Stimulated activated CD4-positive, alpha-beta T cell treated with anti-CD3 and anti-CD28 coated beads, Interleukin-1b, Interleukin-23, amount 100 ng/mL, for 4 hours (primary cell): ENCODE measurements at places on chromosomes 13 and 19.
A peak's percentile ranks its signal among the peaks of the same experiment; 100 is the strongest.

DNA sequence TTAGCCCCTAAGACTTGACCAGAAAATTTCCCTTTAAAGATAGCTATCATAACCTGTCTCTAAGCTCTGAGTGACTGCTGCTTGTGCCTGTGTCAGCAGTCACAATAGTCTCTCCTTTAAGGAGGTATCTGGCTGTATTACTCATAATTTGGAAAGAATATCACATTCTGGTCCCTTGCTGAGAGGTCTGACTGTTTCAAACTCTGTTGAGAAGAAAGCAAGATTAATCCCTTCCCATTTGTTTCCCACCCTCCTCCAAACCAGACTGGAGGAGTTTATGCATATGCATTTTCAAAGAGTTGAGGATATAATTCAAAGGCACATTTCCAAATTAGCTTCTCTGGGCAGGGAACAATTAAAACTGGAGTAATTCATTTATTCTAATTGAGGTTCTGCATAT, 2.3 kb downstream of the HTR2A start:
- DNase-seq: no peak

- DNase-seq: no peak
These were observed 24.7 kb upstream of the RB1 start for GRCh38 chr13:48278806-48279205.

- no peak for DNase-seq
These were observed 859 bp downstream of the ZNF433 start for GRCh38 chr19:12034620-12035019.

- no peak for DNase-seq
These were observed 485.5 kb downstream of the DIAPH3 start for GRCh38 chr13:59677966-59678814.

- DNase-seq: no peak
These were observed 52.0 kb downstream of the TDRD3 start for GRCh38 chr13:60448907-60449510.

GRCh38 chr19:5926641-5927440, 12.8 kb downstream of the CAPS start:
- DNase-seq: no peak

DNA sequence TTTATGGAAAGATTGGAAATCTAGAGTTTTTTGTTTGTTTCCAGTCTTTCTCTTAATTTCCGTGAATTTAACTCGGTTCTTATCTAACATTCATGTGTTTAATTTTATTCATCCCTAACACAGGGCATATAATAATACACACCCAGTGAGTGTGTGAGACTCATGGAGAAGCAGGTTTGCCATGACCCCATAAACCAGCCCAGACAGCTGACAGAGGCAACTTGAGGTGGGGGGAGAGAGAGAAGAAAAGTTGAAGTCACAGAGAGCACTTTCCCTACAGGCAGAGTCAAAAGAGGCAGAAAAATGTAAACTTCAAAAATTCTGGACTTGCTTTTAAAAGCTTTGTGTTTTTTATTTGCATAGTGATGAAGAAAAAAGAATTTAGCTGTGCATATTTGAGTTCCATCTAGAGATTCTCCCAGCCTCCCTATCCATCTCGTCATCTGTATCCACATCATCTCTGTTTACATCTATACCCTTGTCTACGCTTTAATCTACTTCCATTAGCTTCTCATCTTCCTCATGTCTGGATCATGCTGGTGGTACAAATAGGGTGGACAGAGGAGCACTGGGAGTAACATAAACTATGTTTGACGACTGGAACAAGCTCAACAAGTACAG, 60.2 kb downstream of the THSD1 start:
- DNase-seq: no peak

DNA sequence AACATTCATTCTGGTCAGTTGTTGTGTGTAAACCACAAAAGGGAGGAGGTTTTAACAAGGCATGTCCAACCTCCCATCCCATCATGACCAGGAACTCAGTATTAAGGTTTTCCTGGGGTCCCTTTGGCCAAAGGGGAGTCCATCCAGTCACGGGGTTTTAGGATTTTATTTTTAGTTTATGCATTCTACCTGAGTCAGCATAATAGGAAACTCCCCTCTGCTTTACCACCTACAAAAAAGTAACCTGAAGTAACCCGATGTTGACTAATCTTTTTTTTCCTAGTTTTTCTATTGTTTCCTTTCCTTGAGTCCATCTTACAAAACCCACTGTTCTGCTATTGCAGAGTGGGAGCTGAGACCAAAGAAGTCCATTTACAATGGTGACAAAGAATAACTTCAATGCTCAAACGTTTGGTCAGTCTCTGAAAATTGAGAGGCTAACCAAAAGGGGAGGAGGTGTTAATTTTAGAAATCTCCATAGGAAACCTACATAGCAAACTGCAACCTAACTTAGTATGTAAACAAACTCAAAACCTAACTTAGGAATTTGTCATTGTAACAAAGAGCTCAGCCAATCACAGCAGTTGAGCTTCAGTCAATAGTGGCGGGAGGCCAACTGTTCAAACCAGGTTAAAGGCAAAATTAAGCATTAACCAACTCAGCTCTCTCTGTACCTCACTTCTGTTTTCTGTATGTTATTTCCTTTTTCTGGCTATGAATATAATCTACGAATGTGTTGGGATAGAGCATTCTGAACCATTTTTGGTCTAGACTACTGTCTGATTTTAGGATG, 1954.1 kb downstream of the PCDH9 start:
- DNase-seq: no peak

GRCh38 chr13:95073747-95074311, 227.4 kb downstream of the ABCC4 start:
- no peak for DNase-seq

DNA sequence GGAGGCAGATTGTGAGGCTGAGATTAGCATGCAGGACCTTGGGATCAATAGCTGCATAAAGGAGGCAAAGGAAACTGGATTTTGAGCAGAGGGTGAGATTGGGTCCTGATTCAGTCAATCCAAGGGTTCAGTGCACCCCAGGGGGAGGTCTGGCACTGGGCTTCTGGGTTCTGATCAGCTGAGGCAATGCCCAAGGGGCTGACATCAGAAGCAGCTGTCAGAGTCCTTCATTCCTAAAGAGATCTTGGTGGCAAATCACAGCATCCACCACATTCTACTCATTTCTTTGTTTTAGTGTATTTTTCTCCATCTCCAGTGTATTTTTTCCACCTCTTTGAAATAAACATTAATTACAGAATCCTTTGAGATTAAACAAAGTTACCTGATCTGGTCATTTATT, 5.4 kb upstream of the LYPD5 start:
- no peak for DNase-seq

DNA sequence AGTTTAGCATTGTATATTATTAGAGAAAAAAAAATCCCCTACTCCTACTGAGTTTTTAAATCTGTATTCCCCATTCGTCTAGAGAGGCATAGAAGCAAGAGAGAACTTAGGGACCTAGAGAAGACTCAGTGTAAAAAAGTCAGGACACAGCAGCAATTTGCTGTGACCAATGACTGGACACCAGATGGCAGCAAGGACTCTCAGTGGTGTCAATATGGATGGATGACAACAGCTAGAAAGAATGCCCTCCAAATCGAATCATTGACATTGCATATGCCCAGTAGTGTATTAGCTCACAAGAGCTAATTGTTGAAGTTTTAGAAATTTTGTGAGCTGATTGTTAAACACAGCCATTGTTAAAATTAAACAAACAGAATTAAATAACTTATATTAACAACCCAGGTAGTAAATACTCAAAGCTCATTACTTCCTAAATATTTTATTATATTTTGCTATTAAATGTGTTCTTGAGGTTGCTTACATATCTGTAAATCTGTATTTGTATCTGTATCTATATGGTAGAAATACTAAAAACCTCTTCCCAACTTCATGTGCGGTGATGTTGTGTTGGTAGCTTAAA, 43.9 kb downstream of the SIAH3 start:
- no peak for DNase-seq

GRCh38 chr13:61486496-61486895, 70.8 kb upstream of the PCDH20 start:
- DNase-seq: no peak

DNA sequence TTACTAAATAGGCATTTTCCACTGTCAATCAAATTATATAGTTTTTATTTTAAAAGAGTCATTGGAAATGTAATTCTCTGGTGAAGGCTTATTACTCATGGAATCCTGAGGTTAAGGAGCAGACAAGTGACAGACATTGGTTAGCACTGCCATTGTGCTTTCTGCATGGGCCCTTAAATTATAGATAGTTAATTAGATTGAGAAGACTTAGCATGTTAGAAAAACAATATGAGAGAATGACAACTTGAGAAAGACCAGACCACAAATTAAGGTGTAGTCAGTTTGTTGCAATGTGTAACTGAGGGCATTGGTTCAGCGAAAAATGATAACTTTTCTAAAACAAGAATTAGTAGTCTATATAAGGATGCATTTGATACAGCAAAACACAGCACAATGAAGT, 195.5 kb downstream of the SLITRK6 start:
- DNase-seq: no peak

GRCh38 chr13:101838323-101838722, 385.8 kb downstream of the ITGBL1 start:
- DNase-seq: no peak

DNA sequence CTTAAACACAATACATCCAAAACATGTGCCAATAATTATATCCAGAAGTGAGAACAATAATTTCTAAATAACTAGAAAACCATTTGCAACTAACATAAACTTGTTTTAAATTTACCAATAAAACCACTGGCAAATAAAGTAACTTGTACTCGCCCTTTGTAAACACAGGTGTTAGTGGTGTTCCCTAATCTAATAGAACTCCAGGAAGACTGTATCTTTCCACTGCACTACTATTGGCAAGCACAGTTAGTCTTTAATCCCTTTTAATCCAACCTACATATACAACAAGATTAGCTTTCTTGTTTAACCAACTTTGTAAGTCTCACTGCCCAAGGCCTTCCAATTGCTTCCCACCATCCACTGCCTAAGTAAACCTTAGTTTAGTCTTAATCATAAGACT, 79.5 kb downstream of the PCDH9 start:
- no peak for DNase-seq

DNA sequence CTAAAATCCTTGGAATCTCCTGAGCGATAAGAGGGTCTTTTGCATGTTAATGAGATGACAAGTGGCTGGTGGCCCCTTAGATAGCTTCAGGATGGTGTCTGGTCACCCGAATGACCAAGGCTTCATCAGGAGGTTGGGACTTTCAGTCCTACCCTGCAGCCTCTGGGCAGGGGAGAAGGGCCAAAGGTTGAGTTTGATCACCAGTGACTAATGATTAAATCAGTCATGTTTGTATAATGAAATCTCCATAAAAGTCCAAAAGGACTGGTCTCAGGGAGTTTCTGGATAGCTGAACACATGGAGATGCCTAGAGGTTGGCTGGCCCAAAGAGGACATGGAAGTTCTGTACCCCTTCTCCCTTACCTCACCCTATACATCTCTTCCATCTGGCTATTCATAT, 316.2 kb downstream of the MTUS2 start:
- no peak for DNase-seq

- no peak for DNase-seq
These were observed 23.1 kb downstream of the CHAF1A start for GRCh38 chr19:4425537-4425936.

GRCh38 chr19:35592226-35592625, 6.3 kb downstream of the PMIS2 start:
- no peak for DNase-seq

GRCh38 chr19:20077791-20078463, at the start of gene ZNF90:
TSS of gene ZNF90 (plus strand) at chr19:20078000. CDS start at chr19:20078133, 133 bp downstream.
- peak; percentile 76 for DNase-seq

DNA sequence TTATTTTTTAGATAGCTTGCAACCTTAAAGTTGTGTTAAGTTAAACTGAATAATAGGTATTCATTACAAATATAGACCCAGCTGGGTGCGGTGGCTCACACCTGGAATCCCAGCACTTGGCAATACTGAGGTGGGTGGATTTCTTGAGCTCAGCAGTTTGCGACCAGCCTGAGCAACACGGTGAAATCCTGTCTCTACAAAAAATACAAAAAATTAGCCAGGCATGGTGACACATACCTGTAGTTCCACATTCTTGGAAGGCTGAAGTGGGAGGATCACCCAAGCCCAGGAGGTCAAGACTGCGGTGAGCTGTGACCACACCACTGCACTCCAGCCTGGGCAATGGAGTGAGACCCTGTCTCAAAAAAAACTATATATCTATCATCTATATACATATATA, 386.5 kb downstream of the PCDH17 start:
- DNase-seq: no peak

DNA sequence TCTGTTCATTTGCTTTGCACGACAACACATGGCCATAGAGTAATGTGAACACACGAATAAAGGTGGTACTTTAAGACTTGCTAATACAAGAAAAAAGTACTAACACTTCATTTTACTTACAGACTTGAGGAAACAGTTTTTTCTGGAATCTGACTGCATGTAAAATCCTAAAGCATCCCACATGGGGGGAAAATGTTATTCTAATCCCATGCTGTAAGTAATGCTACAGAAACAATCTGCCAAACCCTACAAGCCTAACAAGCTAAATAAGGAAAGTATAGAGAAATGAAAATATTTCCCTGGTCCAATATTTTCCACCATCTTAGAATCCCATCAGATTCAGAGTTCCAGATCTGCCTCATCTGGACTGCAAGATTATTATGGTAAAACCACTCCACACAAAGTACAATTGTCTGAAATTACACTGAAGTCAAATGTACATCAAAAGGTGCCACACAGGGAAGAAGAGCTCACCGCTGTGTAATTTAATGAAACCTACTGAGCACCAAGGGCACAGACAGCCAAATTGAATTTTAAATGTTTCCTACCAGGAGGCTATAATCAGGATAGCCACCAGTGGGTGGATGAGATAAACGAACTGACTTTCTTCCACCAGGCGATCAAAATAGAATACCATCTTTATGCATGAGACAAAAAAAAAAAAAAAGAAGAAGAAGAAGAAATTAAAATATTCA, 22.0 kb downstream of the LHFPL6 start:
- DNase-seq: no peak

DNA sequence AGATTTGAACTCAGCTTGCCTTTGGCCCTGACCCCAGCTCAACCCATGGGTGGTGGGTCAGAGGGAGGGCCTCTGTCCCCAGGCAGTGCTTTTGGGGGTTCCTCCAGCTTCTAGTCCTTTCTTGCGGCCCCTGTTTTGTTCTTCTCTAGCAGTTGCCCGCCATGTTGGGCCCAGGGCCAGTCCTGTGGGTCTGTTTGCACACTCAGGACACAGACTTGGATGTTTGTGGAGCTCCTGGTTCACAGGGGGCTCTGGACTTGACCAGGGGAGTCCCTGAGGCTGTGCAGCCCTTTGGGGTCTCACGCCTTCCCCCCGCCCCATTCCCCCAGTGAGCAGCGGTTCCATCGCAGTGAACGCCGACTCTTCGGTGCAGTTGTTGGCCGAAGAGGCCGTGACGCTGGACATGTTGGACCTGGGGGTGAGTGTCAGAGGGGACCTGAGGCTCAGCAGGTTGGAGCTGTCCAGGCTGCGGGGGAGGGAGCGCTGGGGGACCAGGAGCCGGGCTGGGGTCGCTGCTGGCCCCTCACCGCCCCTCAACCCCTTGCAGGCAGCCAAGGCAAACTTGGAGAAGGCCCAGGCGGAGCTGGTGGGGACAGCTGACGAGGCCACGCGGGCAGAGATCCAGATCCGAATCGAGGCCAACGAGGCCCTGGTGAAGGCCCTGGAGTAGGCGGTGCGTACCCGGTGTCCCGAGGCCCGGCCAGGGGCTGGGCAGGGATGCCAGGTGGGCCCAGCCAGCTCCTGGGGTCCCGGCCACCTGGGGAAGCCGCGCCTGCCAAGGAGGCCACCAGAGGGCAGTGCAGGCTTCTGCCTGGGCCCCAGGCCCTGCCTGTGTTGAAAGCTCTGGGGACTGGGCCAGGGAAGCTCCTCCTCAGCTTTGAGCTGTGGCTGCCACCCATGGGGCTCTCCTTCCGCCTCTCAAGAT, 2.5 kb downstream of the ATP5F1D start:
- peak; percentile 88 for DNase-seq
